Stimulated activated CD8-positive, alpha-beta memory T cell treated with anti-CD3 and anti-CD28 coated beads, Interleukin-7, amount 100 ng/mL, for 48 hours (primary cell): ENCODE measurements at places on chromosomes 3 and 15.

GRCh38 chr3:127069814-127070440 lies 87.0 kb downstream of the PLXNA1 start:
- DNase-seq = no peak

GRCh38 chr3:111471831-111472230 lies 70.2 kb upstream of the CD96 start:
- DNase-seq = no peak

DNA sequence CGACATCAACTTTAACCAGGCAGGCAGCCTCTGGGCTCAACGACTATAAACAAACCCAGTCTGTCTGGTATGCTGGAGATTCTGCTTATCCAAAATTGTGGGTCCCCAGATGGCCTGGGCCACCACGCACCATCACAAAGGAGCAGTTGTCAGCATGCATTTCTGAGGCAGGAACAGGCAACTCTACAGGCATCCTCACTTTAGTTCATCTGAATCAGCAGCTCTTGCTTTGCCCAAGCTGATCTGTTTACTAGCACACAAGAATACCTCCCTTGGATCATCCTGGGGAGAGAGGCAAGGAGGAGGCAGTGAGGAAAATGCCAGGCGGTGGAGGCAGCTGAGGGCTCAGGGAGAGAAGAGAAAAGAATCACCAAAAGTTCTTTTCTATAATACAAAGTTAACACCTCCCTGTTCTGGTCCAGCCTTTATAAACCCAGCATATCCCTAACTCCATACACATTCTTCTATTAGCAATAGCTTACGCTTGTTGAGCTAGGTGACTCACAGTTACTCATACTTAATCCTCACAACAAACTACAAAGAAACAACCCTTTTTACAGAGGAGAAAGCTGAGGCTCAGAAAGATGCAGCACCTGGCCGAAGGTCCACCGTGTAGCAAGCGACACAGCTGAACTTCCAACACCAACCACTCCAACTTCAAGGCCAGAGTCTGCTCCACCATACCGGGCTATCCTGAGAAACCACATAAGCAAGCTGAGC lies 33.6 kb downstream of the ZDHHC3 start:
- no peak for DNase-seq

GRCh38 chr3:100089812-100090668 lies 24.3 kb downstream of the FILIP1L start:
- no peak for DNase-seq

GRCh38 chr15:67005294-67005996 lies 60.0 kb upstream of the SMAD3 start:
- DNase-seq = no peak

DNA sequence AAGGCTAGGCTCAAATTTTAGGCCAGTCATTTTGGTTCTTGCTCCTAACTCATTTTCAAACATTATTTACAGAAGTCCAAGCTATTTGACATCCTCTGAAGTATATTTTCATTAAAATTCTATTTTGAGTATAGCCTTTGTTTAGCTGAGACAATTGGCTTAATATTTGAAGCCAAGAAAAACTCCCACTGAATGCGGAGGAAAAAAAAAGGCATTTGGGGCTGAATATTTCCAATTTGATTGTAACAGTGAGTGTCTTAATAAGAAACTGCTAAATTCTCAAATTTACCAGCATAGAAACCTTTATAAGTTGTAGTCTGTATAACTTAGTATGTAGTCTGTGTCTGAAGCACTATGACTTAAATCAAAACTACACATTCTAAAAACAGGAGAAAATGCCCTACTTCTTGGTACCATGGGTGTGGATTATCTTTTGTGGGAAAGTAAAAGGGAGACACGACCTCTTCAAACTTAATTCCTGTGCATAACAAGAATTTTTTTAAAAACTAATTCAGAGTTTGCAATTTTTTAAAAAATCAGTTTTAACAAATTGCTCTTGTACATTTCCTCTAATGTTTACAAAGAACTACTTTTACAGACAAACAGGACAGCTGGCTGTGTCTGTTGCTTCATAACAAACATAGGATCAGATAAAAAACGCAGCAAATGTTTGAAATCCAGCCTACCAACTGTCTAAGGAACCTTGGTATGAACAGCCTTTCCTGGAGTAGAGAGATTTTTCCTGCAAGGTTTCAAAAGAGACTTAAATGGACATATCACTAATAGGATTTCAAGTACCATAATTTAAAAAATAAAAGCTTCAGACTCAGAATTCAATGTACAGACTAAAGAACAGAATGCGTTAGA lies 52.7 kb upstream of the LMOD3 start:
- no peak for DNase-seq

DNA sequence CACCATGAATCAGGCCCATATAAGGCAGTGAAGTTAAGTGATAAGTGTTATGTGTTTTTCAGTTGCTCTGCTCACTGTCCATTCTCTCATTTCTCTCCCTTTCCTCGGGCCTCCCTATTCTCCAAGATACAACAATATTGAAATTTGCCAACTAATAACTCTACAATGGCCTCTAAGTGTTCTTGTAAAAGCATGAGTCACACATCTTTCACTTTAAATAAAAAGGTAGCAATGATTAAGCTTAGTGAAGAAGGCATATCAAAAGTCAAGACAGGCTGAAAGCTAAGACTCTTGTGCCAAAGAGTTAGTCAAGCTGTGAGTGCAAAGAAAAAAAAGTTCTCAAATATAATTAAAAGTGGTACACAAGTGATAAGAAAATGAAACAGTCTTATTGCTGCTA lies 675.4 kb downstream of the OTOL1 start:
- DNase-seq = no peak

DNA sequence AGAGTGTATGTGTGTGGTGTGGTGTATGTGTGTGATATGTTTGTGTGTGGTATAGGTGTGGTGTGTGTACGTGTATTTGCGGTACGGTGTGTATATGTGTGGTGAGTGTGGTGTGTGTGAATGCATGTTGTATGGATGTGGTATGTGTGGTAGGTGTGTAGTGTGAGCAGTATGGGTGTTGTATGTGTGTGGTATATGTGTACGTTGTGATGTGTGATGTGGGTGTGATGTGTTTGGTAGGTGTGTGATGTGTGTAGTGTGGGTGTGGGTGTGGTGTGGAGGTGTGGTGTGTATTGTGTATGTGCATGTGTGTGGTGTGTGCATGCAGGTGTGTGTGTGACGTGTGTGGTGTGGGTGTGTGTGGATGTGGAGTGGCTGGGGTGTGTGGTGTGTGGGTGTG lies 58.7 kb downstream of the EFCAB12 start:
- no peak for DNase-seq

GRCh38 chr3:191686626-191687025 lies 225.7 kb downstream of the PYDC2 start:
- DNase-seq = no peak

DNA sequence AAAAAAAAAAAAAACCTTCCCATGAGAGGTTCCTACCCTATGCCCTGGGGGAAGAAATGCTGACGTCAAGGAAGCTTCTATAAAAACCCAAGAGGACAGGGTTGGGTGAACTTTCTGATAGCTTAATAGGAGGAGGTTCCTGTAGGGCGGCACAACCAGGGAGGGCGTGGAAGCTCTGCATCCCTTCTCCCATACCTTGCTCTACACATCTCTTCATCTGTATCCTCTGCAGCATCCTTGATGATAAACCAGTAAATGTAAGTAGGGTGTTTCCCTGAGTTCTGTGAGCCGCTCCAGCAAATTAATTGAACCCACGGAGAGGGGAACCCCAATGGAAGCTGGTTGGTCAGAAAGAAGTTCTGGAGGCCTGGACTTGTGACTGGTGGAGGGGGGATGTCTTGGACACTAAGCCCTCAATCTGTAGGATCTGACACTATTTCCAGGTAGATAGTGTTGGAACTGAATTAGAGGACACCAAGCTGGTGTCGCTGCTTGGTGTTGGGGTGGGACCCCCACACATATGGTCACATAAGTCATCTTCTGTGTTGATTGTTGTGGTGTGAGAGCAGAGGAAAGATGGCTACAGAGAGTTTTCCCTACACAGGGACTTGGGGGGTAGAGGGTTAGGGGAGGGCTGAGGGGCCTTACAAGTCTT lies 91.5 kb downstream of the ST6GAL1 start:
- DNase-seq = no peak

- no peak for DNase-seq
Measured at GRCh38 chr15:72947709-72948108, 104.6 kb upstream of the NEO1 start.

GRCh38 chr3:30281526-30281925 lies 324.9 kb upstream of the TGFBR2 start:
- no peak for DNase-seq

- no peak for DNase-seq
Measured at GRCh38 chr3:132972333-132972732, 65.9 kb upstream of the TMEM108 start.

GRCh38 chr15:34722439-34722836 lies 32.4 kb downstream of the GJD2 start:
- no peak for DNase-seq

- DNase-seq = no peak
Measured at GRCh38 chr3:17550624-17551023, 191.8 kb downstream of the TBC1D5 start.

GRCh38 chr3:189262746-189263145 lies 91.0 kb downstream of the TPRG1 start:
- DNase-seq = no peak

DNA sequence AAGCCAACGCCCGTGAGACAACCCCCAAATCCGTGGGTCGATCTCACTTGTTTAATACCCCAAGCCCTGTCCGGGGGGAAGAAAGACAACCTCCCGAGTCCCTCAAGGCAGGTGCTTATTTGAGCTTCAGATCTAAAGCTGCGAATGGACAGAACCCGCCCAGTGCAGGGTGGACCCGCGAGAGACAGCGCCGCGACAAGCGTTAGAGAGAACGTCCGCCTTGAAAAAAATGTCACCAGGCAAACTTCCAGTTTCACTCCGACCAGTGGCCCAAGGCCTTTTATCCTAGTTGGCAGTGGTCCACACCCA lies 740 bp upstream of the OXSR1 start:
- no peak for DNase-seq
